BJ (cell line): ENCODE measurements at places on chromosomes 1 and 21.
A peak's percentile ranks its signal among the peaks of the same experiment; 100 is the strongest.

DNA sequence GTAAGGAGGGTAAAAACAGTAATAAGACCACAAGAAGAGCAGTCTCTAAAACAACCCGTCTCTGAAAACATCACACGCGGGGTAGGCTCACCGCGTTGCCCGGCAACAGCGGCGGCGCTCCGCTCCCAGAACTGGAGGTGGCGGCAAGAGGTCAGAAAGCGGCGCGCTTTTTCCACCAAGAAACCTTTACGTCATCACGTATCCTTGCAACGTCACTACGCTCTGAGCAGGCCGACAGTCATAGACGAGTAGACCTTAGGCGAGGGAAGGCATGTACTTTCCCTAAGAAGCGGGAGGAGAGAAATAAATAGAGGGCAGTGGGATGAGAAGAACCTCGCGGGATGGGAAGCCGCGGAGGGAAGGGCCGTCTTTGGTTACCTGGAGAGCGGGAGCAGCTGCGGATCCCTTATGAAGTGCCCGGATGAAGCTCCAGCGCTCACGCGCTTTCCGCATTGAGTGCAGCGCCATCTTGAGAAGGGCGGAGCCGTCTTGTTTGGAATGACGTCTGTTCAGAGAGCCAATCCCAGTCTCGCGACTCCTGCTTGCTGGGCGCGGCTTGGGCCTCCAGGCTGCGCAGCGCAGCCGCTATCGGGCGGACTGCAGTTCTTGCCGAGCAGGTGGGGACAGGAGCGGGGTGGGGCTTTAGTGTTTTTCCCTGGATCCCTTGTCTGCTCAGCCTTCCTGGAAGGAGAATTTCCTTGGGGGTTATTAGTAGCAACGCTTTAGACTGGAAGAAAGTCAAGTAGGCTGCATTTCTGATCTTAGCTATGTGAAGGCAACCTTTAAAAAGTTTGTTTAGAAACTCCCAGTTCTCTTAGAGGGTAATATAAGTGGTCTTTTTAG, at the start of gene WARS2:
Gene WARS2, minus strand, starts transcription at position 477 of the 843 bp plus-strand sequence. Its CDS starts 9 bp downstream, at position 468.
- DNase-seq: peak; percentile 80

DNA sequence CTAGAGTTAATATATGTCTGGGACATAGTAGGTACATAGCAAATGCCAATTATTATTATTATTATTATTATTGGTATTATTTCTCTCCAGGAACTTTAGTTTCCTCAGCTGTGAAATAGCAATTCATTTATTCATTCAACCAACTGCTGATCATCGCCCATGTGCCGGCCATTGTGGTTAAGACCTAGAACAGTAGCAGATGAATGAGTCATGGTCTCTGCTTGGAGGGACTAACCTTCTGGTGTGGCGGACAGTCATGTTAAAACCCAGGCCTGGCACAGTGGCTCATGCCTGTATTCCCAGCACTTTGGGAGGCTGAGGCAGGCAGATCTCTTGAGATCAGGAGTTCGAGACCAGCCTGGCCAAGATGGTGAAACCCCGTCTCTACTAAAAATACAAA, 23.8 kb upstream of the LDLRAP1 start:
- no peak for DNase-seq

- DNase-seq: no peak
Observed at GRCh38 chr21:14711287-14711686, 165.2 kb upstream of the SAMSN1 start.

DNA sequence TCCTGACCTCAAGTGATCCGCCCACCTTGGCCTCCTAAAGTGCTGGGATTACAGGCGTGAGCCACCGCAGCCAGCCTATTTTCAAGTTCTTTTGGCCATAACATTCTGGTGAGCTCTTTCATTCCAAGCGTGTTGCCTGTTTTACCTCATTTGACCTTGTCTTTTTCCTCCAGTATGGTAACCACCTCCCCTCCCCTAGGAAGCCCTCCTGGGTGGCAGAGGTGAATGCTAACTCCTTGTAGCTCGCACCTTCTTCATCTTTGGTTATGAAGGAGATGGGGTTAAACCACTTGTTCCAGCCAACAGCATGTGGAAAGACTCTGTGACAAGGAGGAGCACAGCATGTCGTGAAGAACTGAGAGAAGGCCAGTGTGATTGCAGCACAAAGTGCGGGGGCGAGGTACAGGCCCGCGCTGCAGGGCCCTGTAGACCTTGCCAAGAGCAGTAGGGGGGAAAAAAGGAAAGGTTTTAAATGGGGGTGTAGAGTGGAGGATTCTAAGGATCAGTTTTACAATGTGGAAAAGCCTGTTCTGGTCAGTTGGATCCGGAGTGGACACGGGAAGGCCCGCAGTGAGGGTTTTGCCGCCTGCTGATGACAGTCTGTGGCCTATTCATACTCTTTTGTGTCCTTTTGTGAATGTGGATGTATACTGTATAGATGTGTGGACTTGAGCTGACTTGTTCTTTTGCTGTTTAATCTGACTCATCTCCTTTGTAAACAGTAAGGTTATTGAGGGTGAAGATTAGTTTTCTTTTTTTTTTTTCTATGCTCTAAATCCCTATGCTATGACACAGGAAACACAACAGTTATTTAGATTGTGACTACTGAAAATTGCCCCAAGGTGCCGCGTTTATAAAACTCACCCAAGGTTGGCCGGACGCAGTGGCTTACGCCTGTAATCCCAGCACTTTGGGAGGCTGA, 7.5 kb upstream of the ZNF436 start:
- peak; percentile 79 for DNase-seq

- DNase-seq: no peak
Observed at GRCh38 chr1:57860931-57861565, 437.2 kb upstream of the DAB1 start.

GRCh38 chr1:218488531-218488930, 143.4 kb downstream of the TGFB2 start:
- no peak for DNase-seq

DNA sequence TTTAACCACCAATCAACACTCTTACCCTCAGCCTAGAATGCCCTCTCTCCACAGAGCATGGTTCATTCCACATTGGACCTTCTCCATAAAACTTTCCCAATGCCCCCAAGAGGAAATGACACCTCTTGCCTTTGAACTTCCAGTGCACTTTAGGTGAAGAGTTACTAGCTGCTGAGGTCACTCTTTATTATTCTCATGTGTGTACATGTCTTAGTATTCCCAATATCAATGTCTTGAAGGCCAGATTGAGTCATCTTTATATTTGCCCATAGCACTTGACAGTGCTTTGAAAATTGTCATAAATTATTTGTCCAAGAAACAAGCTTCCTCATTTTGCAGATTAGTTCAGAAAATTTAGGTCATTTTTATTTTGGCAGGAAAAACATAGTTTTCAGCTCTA, 8.1 kb upstream of the DNASE2B start:
- no peak for DNase-seq

- DNase-seq: no peak
Observed at GRCh38 chr21:16186742-16187141, 457.0 kb downstream of the USP25 start.

GRCh38 chr1:160058087-160058486, 11.9 kb downstream of the KCNJ10 start:
- no peak for DNase-seq

GRCh38 chr1:44807364-44808062, 362 bp upstream of the DYNLT4 start:
- peak; percentile 99 for DNase-seq

DNA sequence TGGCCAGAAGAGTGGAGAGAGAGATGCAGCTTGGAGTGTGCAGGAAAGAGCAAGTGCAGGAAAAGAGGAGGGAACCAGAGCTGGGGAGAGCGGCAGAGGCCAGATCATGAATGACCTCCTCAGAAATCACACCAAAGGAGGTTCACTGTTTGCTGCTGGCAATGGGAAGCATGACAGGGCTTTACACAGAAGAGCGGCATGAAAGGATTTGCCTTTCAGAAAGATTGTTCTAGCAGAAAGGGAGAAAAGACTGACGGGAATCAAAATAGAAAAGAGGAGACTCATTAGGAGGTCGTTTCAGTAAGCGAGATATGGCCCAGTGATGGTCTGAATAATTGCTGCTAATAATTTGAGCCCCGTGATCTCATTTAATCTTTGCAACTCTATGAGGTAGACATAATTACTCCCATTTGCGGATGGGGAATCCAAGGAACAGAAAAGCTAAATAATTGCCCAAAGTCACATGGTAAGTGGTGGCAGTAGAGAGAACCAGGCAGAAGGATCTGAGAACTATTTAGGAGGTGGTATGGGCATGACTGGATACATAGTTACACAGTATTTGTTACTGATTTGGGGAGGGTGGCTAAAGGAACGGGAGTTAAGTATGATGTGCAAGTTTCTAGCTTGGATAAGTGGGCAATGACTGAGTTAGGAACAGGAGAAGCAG, 12.5 kb upstream of the HNRNPR start:
- no peak for DNase-seq

DNA sequence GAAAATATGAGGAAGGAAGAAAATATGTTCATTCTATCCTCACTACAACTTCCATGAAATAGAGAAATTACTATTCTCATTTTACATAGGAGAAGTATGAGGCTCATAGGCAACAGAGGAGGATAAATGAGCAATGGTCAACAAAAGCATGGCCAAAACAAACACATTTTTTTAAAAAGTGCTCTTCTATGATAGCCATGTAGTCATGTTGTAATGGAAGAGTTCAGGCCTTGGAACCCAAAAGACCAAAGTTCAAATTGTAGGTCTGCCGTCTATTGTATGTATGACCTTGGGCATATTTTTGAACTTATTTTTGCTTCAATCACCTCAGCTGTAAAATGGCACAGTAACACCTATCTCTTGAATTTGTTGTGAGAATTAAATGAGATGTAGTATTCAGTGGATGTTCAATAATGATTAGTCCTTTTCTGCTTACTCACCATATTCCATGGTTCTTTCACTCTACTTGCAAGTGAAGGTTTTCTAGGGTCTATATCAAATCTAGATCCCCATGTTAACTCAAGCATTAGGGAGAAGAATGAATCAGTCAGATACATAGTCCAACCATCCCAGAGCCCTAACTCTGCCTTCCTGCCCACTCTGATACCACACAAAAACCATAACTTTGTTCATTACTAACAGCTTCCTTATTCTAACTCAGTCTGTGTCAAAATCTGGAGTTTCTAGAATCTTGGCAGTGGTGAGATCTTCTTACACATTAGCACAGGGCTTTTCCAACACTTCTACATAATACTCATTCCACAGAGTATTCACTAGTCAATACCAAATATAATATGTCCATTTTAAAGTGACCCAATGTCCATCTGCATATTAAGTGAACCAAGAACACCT, 353.2 kb downstream of the PLPP3 start:
- DNase-seq: no peak

DNA sequence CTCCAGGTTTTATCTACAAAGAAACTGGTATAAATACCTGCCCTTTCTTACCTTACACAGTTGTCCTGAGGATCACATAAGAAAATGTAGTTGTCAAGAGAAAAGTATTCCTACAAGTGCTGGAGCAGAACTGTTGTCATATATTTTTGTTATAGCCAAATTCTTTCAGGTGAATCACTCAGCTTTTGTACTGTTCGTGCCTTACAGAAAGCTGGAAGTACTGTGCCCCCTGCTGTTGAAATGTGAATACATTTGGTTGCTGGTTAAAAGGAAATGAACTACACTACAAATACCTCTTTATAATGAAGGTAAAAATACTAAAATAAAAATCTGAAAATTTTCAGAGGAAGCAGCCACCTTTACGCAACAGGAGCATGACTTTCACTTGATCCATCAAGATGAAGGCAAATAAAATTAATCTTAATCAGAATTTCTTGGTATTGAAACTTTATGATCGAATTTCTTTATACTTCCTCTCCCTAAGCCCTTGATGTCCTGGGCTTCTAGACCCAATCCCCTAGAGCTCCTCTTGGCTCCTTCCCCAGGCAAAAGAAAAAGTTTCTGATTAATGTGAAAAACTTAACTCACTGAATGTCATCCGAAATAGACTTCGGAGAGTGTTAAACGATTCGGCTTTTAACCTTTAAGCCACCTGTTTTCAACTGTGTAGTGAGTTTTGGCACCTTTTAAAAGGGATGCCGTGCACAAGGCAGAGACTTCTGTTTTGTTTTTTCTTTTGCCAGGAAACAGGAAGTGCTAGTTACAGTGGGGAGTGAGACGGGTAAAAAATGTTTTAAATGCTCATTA, 12.5 kb downstream of the CHML start:
- DNase-seq: no peak

GRCh38 chr1:55078470-55078869, 39.1 kb downstream of the PCSK9 start:
- no peak for DNase-seq

GRCh38 chr1:30933874-30934252, 25.3 kb upstream of the SDC3 start:
- DNase-seq: no peak

- no peak for DNase-seq
Observed at GRCh38 chr1:110816945-110817344, 56.0 kb upstream of the CD53 start.

DNA sequence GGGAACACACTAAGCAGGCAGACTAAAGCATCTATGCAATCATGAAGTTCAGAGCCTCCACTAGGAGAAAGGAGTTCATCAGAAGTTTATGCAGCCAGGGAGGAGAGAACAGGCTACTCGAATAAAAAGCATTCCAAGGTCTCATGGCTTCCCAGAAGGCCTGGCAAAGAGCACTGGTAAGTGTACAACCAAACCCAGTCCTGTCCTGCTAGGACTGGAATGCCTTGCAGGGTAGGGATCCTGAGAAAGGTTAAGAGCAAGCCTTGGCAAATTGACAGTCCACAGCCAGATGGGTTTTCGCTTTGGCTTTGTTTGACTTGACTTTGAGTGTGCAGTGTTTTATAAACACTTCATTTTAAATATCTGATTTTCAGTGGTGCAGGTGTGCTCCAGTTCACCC, 133.6 kb upstream of the ATP1B1 start:
- no peak for DNase-seq

DNA sequence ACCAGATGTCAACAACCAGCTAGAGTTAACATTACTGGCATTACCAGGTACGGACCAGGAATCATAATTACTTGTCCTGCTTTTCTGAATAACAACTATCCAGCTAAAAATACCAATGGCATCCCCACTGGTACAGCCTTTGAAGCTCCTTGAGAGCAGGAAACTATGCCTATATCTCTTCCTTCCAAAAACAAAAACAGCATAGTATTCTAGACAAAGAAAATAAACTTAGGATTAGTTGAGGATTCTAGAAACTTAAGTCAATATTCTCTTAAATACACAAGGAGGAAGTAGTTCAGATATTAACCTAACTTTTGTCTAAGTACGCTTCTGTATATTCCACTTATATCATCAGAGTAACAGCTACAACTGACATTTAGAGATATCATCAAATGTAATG, 3.0 kb downstream of the FUBP1 start:
- no peak for DNase-seq

DNA sequence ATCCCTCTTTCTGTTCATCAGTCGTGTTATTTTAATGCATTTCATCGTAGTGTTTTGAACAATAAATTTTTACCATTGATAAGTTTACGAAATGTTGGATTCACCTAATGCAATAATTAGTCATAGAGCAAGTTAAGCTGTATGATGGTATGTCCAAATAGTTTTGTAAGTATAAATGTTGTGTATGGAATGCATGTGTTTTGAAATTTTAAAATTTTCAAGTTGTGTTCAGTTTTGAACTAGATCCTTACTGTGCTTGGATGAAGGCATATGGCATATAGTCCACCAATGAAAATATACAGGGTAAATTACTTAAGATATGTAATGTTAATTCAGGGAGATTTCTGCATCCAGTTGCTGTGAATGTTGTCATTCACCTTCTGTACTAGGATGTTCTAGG, 2.3 kb downstream of the ZMYM4 start:
- DNase-seq: no peak
